ENCODE measurements at places on chromosomes 5 and 9. TPM values are rescaled to one million over a fixed set of nuclear protein-coding genes. Genes with fewer than 3 reads are reported as not detected.

DNA sequence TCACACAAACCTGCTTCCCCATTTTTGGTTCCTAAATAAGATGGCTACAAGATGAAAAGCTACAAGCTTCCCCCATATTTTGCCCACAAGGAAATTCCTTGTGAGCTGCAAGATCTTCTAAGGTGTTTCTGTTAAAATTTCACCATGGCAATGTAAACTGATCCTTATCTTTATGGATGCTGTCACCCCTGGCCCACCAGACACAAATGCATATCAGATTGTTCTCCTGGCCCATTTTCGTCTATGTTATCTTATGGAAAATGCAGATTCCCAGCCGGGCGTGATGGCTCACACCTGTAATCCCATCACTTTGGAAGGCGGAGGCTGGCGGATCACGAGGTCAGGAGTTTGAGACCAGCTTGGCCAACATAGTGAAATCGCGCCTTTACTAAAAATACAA lies 65.1 kb upstream of the IL6ST start:
- no peak overlapping the region for H3K27ac ChIP-seq
- no peaks in the 10 kb centered on the region for H3K27me3 ChIP-seq
- no peaks in the 10 kb centered on the region for H3K36me3 ChIP-seq
- H3K4me3 ChIP-seq, result no peak overlapping the region

The RABGAP1 gene
- total RNA-seq, result 64.0 TPM

The MARCOL gene
- not detected for total RNA-seq

The SMIM33 gene
- total RNA-seq, result not detected

DNA sequence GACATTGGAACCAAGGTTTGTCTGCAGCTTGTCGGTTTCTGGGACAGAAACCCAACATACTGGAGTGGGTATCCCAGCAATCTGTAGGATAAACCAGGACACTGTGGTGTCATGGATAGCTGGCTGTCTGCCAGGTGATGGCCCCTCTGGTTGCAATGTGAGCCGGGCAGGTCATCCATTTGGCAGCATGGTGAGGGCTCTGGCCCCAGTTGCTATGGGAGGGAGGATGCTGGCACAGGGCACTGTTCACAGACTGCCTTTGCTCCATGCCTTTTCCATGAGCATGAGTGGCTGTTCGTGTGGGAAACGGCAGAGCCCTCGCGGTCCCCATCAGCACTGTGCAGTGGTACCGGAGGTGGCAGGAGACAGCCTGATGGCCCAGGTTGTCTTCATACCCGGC lies 6.4 kb downstream of the S1PR3 start:
- H3K4me1 ChIP-seq, result peaks cover 36% of the 10 kb centered on the region
- no peak overlapping the region for H3K27ac ChIP-seq
- H3K27me3 ChIP-seq, result no peaks in the 10 kb centered on the region
- H3K36me3 ChIP-seq, result peaks cover 4% of the 10 kb centered on the region

The CDX1 gene
- not detected for total RNA-seq

DNA sequence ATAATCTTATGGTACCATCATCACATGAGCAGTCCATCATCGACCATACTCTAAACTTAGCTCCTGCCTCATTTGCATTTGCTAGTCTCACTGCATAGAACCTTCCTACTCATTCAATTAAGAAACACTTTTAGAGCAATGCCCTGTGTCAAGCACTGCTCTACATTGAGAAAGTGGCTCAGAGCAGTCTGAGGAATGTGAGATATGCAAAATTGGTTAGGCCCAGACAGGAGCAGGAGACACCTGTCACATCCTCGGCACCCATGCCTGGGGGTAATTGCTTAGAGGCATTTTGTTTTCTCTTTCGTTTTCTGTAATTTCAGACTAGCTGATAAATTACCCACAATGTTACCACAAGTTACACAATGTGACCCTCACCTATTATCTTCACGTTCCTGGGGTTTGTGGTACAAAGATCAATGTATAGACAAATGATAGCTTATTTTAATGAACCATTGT lies 4.9 kb upstream of the RARS1 start:
- no peaks in the 10 kb centered on the region for H3K27me3 ChIP-seq
- H3K4me1 ChIP-seq, result no peaks in the 10 kb centered on the region
- no peaks in the 10 kb centered on the region for H3K36me3 ChIP-seq
- no peak for DNase-seq

- H3K36me3 ChIP-seq, result no peaks in the 10 kb centered on the region
- H3K4me1 ChIP-seq, result no peaks in the 10 kb centered on the region
- no peak overlapping the region for H3K27ac ChIP-seq
- H3K4me3 ChIP-seq, result no peak overlapping the region
- no peaks in the 10 kb centered on the region for H3K27me3 ChIP-seq
These were observed 92.1 kb upstream of the FSD1L start for GRCh38 chr9:105355781-105356180.

DNA sequence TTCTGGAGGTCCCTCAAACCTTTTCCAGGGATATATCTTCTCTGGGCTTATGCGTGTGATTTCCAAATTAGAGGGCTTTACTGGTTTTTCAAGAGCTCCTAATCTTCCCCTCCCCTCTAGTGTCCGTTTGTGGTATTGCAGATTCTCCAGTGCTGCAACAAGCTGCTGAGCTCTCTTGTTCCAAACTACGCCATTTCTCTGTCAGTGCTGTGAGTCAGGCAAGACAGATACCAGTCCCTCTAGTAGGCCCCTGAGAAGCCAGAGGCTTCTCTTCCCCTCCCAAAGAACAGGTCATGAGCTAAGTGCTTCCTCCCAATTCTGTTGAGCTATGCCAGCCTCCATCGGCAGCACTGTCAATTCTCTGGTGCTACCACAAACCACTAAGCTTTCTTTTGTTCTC lies 149.5 kb downstream of the FANCC start:
- H3K27ac ChIP-seq, result no peak overlapping the region
- H3K4me3 ChIP-seq, result no peak overlapping the region
- peaks cover 24% of the 10 kb centered on the region for H3K4me1 ChIP-seq
- no peaks in the 10 kb centered on the region for H3K36me3 ChIP-seq

GRCh38 chr5:125549322-125549911 lies 803.0 kb upstream of the ZNF608 start:
- no peaks in the 10 kb centered on the region for H3K27me3 ChIP-seq
- no peaks in the 10 kb centered on the region for H3K4me1 ChIP-seq
- H3K27ac ChIP-seq, result no peak overlapping the region
- H3K36me3 ChIP-seq, result no peaks in the 10 kb centered on the region
- no peak for DNase-seq

DNA sequence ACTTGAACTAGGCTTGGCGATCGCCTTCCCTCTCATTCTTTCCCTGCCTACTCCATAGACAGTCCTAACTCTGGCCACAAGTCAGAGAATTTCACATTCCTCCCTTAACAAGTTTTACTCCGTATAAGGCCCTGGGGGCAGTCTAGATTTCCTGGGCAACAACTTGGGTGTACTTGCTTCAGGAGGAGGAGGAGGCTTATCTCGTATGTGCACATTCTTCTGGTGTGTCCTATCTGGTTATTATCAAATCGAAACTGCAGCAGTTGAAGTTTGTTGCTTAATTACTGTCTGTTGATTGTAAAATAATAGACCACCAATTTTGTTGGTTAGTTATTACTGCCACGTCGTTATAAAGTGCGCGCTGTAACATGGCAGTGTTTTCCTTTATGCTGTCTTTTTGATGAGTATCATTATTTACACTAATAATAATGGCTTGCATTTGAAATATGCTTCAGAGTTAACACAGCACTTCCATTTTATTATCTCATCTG lies 42.0 kb downstream of the PIP5K1B start:
- no peak for DNase-seq
- H3K36me3 ChIP-seq, result no peaks in the 10 kb centered on the region
- H3K4me3 ChIP-seq, result no peak overlapping the region
- no peak overlapping the region for H3K27ac ChIP-seq
- peaks cover 14% of the 10 kb centered on the region for H3K27me3 ChIP-seq

DNA sequence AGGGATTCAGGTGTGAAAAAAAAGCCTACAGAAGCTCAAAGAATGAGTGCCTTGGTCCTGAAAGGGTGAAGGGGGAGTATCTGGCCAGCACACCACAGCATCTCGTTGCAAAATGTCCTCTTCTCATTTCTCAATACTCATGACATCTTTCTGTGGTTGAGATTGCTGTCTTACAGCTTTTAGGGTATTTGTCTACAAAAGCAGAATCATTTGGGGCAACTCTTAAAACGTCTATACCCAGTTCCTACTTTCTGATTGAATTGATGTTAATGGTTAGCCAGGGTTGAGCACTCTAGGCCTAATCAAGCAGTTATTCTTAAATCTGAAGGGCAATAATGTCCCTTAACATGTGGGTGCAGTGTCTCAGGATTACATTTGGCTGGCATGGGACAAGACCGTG lies 21.2 kb upstream of the PCSK5 start:
- no peak overlapping the region for H3K27ac ChIP-seq
- DNase-seq, result no peak
- no peak overlapping the region for H3K4me3 ChIP-seq
- no peaks in the 10 kb centered on the region for H3K4me1 ChIP-seq
- no peaks in the 10 kb centered on the region for H3K27me3 ChIP-seq

The OR1Q1 gene
- not detected for total RNA-seq

GRCh38 chr9:124795881-124796431 lies 19.0 kb downstream of the OLFML2A start:
- H3K27ac ChIP-seq, result no peak overlapping the region
- peaks cover 5% of the 10 kb centered on the region for H3K4me1 ChIP-seq
- no peaks in the 10 kb centered on the region for H3K36me3 ChIP-seq

- peaks cover 14% of the 10 kb centered on the region for H3K4me1 ChIP-seq
- no peak overlapping the region for H3K27ac ChIP-seq
- H3K36me3 ChIP-seq, result no peaks in the 10 kb centered on the region
- H3K27me3 ChIP-seq, result no peaks in the 10 kb centered on the region
These were observed 1026.3 kb downstream of the CDH12 start for GRCh38 chr5:21826884-21827283.

DNA sequence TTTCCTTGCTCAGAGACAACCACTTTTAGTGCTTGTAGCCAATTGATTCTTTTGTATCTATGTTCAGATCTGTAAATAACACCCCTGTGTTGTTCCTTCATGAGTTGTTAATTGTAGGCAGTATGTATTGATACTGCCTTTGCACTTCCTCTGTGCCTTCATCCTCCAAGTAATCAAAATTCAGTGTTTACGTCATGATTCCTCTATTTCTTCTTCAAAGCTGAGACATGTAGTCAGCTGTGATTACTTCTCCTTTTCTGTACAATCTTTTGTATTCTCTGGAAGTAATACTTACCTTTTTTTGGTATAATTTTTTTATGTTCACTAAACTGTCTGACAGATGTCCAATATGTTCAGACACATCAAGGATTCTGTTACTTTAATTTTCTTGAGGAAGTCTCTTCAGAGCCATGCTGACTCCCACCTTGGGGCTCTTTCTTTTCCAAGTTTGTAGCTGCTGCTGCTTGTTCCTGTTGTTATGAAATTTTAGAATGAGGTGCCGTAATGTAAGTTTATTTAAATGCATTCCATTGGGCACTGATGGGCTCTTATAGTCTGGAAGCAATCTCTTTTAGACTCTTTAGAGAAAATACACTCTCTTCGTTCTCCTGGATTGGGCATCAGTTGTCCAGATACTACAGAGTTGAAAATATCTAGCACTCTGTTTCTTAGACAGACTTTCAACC lies 30.5 kb upstream of the LRRC70 start:
- no peaks in the 10 kb centered on the region for H3K27me3 ChIP-seq
- no peak overlapping the region for H3K27ac ChIP-seq
- no peaks in the 10 kb centered on the region for H3K4me1 ChIP-seq
- DNase-seq, result no peak
- H3K4me3 ChIP-seq, result no peak overlapping the region

- no peak overlapping the region for H3K27ac ChIP-seq
- no peaks in the 10 kb centered on the region for H3K27me3 ChIP-seq
- no peaks in the 10 kb centered on the region for H3K36me3 ChIP-seq
These were observed 24.5 kb upstream of the GFPT2 start for GRCh38 chr5:180377556-180378197.

GRCh38 chr5:126534553-126534952 lies 60.5 kb downstream of the ALDH7A1 start:
- H3K4me1 ChIP-seq, result no peaks in the 10 kb centered on the region
- H3K27ac ChIP-seq, result no peak overlapping the region
- no peaks in the 10 kb centered on the region for H3K36me3 ChIP-seq
- DNase-seq, result no peak

DNA sequence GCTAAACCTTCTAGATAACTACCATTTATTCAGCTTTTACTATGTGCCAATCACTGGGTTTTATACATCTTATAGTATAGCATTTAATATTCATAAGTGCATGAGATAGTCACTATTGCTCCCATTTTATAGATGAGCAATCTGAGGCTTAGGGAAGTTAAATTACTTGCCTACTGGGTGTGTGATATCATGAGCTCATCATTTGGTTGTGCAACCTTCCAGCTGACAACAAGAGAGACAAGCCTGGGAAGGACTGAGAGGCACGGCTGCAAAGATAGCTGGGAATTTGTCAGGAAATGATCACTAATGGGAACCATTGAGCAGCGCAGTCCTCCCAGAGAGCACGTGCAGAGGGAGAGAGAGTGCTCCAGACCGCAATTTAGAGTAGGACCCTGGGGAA lies 481.6 kb upstream of the KIF2A start:
- DNase-seq, result no peak
- H3K27me3 ChIP-seq, result no peaks in the 10 kb centered on the region
- peaks cover 15% of the 10 kb centered on the region for H3K4me1 ChIP-seq
- no peaks in the 10 kb centered on the region for H3K36me3 ChIP-seq
- no peak overlapping the region for H3K27ac ChIP-seq

GRCh38 chr5:124740071-124740470 lies 6.4 kb downstream of the ZNF608 start:
- no peak for DNase-seq
- peaks cover 33% of the 10 kb centered on the region for H3K4me1 ChIP-seq
- peaks cover 3% of the 10 kb centered on the region for H3K27me3 ChIP-seq
- no peaks in the 10 kb centered on the region for H3K36me3 ChIP-seq

The NOL6 gene
- total RNA-seq, result 36.3 TPM

DNA sequence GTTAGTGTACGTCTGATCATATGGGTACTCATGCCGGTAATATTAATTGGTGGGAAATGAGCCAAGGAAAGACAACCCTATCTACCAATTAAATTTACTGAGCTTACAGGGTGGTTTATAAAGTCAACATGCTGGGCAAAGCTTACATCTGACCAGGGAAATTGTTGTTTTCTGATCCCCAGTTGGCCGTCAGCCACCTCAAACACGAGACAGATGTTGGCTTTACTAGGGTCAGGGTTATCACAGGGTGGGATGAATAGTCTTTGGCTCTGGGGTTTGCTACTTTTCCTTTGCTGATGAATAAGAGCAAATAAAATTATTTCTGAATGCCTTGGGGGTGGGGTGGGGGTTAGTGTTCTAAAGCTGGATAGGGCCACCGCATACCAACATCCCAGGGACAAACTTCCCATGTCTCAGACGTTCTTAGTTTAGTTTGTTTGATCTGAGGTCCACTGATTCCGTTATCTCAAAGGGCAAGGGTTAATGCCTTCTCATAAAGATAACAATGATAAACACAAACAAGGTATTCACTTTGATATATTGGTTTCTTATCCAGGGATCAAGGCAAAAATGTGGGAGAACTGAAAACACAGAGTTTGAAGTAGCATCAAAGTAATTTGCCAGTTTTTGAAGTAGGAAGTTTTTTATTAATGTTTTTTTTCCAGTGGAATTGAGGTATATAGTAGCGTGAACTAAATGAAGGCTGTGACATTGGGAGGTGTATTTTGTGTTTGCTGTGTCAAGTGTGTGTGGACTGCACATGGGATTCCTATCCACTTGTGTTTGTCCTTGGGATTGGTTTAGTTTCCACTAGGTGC lies 109.1 kb upstream of the RPS23 start:
- H3K4me1 ChIP-seq, result no peaks in the 10 kb centered on the region
- no peaks in the 10 kb centered on the region for H3K27me3 ChIP-seq
- H3K27ac ChIP-seq, result no peak overlapping the region
- no peak for DNase-seq
- H3K36me3 ChIP-seq, result no peaks in the 10 kb centered on the region

The COL23A1 gene
- total RNA-seq, result not detected

GRCh38 chr5:66958980-66959641 lies 237.5 kb downstream of the CD180 start:
- no peaks in the 10 kb centered on the region for H3K36me3 ChIP-seq
- H3K27me3 ChIP-seq, result no peaks in the 10 kb centered on the region
- peaks cover 10% of the 10 kb centered on the region for H3K4me1 ChIP-seq
- DNase-seq, result peak; percentile 17
- H3K27ac ChIP-seq, result no peak overlapping the region
- H3K4me3 ChIP-seq, result peak overlapping the region; percentile 39
